Hindlimb muscle (tissue), 1 donor: ENCODE measurements at places on chromosomes 12 and 14.

DNA sequence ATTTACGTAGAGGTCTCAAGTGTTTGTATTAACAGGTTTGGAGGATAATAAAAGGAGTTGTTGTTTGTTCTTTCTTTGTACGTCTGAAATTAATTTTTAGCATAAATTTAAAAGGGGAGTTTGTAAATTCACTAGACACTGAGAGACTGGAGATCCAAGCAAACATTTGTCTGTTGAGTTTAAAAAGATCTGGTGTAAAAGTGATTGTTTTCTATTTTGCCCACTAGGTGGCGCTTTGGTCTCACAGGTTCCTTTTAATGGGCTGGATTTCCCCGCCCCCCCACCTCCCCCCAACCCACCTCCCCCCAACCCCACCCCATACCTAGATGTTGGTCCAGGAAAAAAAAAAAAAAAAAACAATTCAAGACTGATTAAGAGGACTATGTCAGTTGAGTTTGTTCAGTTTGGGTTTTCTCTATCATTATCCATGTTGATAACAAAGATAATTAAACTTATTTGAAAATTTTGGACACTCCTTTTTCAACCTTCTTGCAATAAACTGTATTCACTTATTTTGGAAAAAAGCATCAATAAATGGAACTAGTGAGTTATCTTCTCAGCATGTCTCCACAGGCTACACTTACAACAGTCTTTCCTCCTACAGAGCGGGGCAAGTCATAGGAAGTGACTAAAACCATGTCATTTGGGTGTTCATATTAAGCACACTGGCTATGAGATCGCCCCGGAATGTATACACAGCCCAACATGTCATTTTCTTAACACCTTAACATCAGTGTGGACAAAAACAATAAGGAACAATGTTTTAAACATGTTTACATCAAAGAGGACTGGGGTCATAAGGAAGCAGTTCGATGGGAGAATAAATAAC lies 841.1 kb downstream of the NRXN3 start:
- peak; percentile 13 for DNase-seq

- no peak for DNase-seq
Measured at GRCh38 chr12:39959031-39959430, 146.8 kb downstream of the SLC2A13 start.

DNA sequence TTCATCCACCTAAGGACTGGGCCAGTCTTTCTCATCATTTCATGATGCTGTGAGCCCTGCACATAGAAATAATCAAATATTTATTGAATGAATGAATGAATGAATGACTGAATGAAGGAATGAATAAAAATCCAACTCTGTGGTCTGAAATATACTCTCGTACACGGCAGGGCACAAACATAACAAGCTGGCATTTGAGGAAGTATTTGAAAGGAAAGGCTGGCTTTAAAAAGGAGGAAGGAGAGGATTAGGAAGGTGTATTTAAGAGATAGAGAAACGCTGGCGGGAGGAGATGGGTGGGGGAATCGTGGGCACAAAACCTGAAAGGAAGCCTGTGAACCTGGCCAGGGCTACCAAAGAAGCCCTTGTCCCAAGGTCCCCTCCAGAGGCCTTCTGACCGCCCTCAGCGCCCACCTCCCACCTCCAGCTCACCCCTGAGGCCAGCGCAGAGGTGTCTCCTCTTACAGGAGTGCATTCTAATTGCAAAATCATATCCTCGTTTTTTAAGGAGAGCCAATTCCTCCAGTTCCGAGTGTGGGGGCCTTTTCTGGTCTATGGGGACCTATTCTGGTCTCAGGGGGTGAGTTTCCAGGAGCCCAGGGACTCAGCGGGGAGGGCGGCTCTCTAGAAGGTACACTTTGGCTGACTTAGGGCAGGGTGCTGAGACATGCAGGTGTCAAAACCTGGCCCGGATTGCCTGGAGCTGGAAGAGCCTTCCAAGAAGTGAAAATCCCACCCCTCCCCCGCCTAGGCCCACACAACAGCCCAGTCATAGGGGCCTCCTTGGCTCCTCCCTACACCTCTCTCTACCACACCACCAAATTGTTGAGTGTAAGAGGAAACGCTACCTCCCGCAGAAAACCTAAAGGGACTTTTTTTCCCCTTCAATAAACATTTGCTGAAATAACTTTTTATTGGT lies 8.7 kb upstream of the JDP2 start:
- DNase-seq: no peak

- no peak for DNase-seq
Measured at GRCh38 chr14:61973981-61974380, 211.8 kb downstream of the SNAPC1 start.

GRCh38 chr12:99544457-99544856 lies 103.1 kb upstream of the GARIN6 start:
- no peak for DNase-seq

- no peak for DNase-seq
Measured at GRCh38 chr14:36683083-36683724, 21.5 kb downstream of the PAX9 start.

DNA sequence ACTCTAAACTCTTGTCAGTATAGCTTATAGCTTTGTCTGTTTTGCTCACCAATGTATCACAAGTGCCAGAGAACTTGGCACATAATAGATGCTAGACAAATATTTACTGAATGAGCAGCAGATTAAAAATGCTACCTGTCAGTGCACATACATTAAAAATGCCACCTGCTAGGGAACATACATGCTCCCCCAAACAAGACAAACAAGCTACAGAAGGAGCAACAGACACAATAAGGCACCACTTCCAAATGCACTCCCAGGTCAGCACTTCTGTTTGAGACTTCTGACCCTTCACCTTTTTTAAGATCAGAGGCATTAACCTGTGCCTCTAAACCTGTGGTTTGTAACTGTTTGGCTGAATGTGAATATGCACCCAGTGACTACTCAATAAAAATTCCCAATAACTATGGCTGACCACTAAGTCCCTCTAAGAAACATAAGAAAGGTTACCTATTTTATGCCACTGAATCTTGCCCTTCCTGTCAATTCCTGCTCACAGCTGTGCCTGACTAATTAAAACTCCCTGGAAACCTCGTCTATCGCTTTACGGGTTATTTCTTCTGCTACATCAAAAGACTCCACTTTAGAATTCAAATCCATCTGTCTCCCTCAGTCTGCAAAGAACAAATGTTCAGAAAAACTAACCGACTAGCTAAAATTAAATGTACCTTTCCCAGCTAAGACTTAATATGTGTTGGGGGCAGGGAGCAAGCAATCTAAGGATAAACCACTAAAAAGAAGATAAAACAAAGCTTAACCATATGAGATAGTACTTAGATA lies 41.0 kb downstream of the HECTD4 start:
- no peak for DNase-seq

DNA sequence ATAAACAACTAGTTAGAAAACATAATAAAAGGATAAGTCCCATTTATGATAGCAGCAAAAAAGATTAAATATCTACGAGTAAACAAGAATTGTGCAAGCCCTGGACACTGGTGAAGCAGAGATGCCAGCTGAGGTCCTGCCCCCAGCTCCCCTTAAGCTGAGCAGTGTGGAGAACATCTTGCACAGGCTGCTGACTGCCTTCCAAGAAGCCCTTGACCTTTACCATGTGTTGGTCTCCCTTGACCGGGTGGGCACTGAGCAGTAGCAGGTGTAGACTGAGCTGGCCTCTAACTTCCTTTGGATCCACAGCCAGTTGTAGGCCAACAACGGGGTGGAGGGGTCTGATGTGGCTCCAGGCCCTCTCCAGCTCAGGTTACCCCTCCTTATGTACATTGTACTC lies 47.7 kb upstream of the PAPLN start:
- no peak for DNase-seq

DNA sequence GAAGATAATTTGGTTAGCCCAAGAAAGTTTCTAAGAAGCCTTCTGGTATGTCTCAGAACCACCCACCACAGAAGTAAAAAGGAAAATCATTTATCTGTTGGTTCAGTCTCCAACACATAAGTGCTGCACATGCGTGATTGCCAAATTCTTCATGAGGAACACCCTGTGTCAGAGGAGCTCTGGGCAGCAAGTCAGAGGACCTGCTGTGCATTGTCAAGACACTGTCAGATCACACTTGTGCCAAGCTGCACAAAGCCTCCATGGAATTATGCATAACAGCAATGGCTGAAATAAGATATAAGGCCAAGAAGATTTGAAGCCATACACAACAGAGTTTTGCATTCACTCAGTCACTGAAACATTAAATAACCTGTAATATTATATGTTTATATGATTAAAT lies 1304.7 kb upstream of the FLRT2 start:
- DNase-seq: peak; percentile 36

GRCh38 chr14:74592476-74593201 lies 19.4 kb downstream of the LTBP2 start:
- no peak for DNase-seq

DNA sequence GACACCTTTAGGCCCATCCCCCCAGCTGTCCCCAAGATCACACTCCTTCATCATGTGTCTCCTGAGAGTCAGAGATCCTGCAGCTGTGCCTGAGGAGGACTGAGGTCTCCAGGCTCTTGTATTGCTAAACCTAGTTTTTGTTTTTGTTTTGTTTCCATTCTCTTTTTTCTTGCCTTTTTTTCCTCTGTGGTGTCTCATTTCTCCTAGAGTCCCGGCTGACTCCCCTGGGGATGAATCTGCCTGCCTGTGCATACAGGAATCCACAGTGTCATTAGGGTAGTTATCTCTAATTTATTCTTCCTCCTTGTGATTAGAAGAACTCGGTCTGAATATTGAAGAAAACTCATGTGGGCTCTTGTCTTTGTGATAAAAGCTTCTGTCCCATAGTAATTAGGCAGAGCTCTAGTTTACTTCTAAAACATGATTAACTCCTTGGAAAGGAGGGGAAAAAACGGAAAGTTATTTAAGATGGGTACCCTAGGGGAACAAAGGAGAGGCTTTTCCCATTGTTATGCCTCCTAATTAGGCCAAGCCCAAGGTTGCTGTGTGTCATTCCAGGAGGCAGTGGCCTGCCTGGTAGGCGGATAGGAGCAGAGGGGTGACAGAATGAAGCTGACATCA lies 343.2 kb downstream of the ZFP36L1 start:
- DNase-seq: no peak
